ENCODE measurements at places on chromosomes 4 and X. TPM values are rescaled to one million over a fixed set of nuclear protein-coding genes. Genes with fewer than 3 reads are reported as not detected.

DNA sequence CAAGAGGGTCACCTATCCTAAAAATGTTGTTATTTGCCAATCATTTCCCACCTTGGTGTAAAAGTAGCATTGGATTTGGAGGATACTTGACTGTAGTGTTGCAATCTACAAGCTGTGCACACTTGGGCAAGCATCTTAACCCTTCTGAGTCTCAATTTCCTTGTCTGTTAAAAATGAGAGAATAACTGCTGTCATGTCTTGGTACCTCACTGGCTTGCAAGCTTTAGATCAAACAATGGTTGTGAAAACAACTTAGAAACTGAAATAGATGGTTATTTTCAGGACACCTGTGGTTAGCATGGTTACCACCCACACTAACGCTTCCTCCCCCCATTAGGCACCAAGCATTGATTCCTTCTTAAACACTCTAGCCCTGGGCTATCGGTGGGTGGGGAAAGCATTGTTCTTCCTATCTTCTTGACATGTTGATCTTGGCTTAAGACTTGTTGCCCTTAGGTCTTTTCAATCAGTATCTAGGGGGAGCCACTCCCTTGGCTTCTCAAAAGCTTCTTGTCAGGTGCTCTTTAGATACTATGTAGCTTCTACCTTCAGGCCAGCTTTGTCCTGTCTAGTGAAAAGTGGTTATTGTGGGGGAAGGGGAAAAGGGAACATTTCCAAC is 10.6 kb upstream of the AMOT start:
- H3K27ac ChIP-seq, result no peak overlapping the region
- no peak for DNase-seq
- no peaks in the 10 kb centered on the region for H3K36me3 ChIP-seq
- H3K4me3 ChIP-seq, result no peak overlapping the region

GRCh38 chr4:162163892-162164759 is at the start of gene FSTL5:
Gene FSTL5 (minus strand): TSS chr4:162164000. CDS start chr4:162111396, 52,604 bp downstream.
- H3K4me1 ChIP-seq, result no peaks in the 10 kb centered on the region
- H3K36me3 ChIP-seq, result no peaks in the 10 kb centered on the region
- no peak within 1 kb of the TSS for H3K27ac ChIP-seq
- DNase-seq, result peak; percentile 62
- peak within 1 kb of the TSS; percentile 44 for H3K4me3 ChIP-seq

DNA sequence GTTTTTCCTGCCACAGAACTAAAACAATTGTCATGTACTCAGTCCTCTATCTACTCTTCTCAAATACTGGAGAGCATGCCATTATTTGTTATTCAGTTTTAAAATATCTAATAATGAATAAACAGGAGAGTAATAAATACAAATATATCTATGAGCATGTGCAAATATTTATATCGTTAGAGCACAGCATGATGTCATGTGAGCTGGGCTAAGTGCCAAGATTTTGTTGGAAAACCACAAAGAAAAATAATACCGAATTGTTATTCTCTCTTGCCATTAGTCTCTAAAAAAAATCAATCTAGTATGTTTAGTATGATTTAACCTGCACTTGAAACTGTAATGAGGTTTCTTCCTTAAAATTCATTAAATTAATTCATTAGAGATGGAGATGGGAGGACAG is 97.3 kb downstream of the DDX60 start:
- no peaks in the 10 kb centered on the region for H3K36me3 ChIP-seq
- no peak overlapping the region for H3K27ac ChIP-seq
- DNase-seq, result no peak
- peaks cover 3% of the 10 kb centered on the region for H3K4me1 ChIP-seq

- H3K27me3 ChIP-seq, result peaks cover 13% of the 10 kb centered on the region
- no peak overlapping the region for H3K4me3 ChIP-seq
- H3K4me1 ChIP-seq, result no peaks in the 10 kb centered on the region
Observed at GRCh38 chrX:1466232-1466661, 13.5 kb upstream of the ASMTL start.

DNA sequence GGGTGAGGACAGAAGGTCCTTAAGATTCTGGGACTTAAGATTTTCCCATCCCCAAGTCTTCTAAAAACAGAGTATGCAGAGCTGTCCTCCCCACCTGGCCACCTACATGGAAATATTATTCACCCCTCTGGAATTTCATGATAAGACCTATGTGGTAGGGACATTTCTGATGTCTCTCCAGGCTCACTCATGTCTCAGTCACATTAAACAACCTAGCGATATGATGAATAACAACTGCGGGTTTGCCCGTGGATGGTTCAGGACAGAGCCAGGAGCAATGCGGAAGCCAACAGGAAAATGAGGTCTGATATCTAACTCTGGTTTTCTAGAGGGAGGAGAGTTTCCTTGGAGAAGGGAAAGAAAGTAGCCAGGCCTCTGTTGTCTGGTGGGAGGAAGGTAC is 47.4 kb downstream of the TEX13A start:
- H3K36me3 ChIP-seq, result no peaks in the 10 kb centered on the region
- H3K27ac ChIP-seq, result no peak overlapping the region
- no peak for DNase-seq
- H3K4me1 ChIP-seq, result no peaks in the 10 kb centered on the region
- no peak overlapping the region for H3K4me3 ChIP-seq
- H3K27me3 ChIP-seq, result no peaks in the 10 kb centered on the region

DNA sequence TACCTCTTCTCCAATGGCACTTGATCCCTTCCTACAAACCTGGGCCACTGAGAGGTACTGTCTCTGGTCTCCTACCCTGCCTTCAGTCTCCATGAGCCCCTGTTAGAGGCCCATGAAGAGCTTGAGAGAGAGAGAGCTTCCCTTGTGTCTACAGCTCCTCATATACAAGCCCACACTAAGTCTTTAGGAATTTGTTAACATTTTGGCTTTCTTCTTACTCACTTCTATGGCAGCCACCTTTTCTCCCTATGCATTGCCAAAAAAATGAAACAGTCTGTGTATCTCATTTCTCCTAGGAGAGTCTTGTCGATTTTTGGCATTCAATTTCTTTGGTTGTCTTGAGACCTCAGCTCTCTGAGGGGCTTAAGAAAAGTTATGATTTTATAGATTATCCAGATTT is 90.9 kb upstream of the LNX1 start:
- H3K27me3 ChIP-seq, result no peaks in the 10 kb centered on the region
- no peak overlapping the region for H3K4me3 ChIP-seq
- no peak for DNase-seq
- H3K4me1 ChIP-seq, result no peaks in the 10 kb centered on the region

- H3K27me3 ChIP-seq, result no peaks in the 10 kb centered on the region
- H3K27ac ChIP-seq, result peak overlapping the region; percentile 75
- peaks cover 24% of the 10 kb centered on the region for H3K4me1 ChIP-seq
- DNase-seq, result no peak
Observed at GRCh38 chr4:72313121-72313520, 255.9 kb downstream of the ADAMTS3 start.

DNA sequence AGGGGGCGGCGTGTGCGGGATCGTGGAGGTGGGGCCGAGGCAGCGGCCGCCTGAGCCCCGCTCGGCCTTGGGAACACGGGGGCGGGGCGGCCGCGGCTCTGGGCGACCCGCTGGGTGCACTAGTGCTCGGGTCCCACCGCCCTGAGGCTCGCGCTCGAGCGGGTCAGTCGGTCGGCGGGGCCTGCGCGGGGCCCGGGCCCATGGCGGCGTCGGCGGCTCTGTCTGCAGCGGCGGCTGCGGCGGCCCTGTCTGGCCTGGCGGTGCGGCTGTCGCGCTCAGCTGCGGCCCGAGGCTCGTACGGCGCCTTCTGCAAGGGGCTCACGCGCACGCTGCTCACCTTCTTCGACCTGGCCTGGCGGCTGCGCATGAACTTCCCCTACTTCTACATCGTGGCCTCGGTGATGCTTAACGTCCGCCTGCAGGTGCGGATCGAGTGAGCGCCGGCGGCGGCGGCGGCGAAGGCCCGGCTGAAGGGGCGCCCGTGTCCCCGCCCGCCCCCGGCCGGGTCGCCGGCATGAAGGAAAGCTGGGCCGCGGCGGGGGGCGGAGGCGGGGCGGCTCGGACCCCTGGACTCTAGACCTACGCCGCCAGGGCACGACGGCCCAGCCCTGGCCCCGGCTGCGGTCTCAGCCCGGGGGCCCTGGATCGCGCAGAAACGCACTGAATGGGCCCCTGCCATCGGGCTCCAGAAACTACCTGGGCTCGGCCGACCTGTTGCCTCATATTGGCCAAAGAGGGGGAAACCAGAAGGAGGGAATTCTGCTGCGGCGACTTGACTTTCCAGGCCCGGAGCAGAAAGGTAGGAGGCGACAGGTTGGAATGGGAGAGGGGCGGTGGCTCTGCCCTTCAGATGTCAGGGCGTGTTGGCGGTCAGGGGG is at the start of gene SMIM10L2A:
Gene SMIM10L2A, plus strand, starts transcription at position 13 of the 878 bp plus-strand sequence. Its CDS starts 188 bp downstream, at position 201.
- H3K36me3 ChIP-seq, result no peaks in the 10 kb centered on the region
- no peak for DNase-seq
- H3K4me3 ChIP-seq, result peak within 1 kb of the TSS; percentile 19
- peaks cover 6% of the 10 kb centered on the region for H3K4me1 ChIP-seq
- peak within 1 kb of the TSS; percentile 25 for H3K27ac ChIP-seq

Gene COMMD8
- 21.4 TPM for total RNA-seq

GRCh38 chrX:40513012-40513411 is 67.8 kb upstream of the ATP6AP2 start:
- H3K27me3 ChIP-seq, result no peaks in the 10 kb centered on the region
- H3K4me1 ChIP-seq, result no peaks in the 10 kb centered on the region
- DNase-seq, result no peak
- no peak overlapping the region for H3K27ac ChIP-seq
- no peak overlapping the region for H3K4me3 ChIP-seq
- H3K36me3 ChIP-seq, result no peaks in the 10 kb centered on the region

Gene PDGFRA
- 192 TPM for total RNA-seq

- H3K36me3 ChIP-seq, result no peaks in the 10 kb centered on the region
- no peak for DNase-seq
- no peak overlapping the region for H3K27ac ChIP-seq
- no peaks in the 10 kb centered on the region for H3K27me3 ChIP-seq
Observed at GRCh38 chr4:130689181-130689580, 1593.2 kb downstream of the C4orf33 start.

Gene SPARCL1
- 1,237 TPM for total RNA-seq

Gene PDLIM3
- 870 TPM for total RNA-seq

DNA sequence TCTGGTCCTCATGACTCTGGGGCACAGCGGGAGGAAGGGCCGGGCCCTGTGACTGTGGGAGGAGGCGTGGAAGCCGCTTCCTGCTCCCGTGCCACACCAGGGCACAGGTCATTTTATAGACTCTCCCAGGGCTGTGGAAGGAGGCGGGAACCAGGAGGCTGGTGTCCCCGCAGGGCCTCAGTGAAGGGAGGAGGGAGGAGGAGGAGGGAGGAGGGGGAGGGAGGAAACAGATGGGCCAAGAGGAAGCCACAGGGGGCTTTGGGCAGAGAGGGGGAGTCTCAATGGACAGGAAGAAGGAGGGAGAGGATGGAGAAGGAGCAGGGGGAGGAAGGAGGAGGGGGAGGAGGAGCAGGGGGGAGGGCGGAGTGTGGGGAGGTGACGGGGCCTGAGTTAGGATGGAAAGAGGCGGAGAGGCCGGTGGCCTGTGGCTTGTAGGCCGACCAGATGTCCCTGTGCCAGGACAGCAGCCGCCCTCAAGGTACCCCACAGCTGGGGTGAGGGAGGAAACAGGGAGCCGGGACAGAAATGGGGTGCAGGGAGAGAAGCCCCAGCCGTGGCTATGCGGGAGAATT is 6.2 kb upstream of the PLCXD1 start:
- H3K27ac ChIP-seq, result no peak overlapping the region
- peaks cover 17% of the 10 kb centered on the region for H3K4me1 ChIP-seq
- peak overlapping the region; percentile 50 for H3K4me3 ChIP-seq
- no peak for DNase-seq
- peaks cover 18% of the 10 kb centered on the region for H3K27me3 ChIP-seq
- H3K36me3 ChIP-seq, result no peaks in the 10 kb centered on the region

DNA sequence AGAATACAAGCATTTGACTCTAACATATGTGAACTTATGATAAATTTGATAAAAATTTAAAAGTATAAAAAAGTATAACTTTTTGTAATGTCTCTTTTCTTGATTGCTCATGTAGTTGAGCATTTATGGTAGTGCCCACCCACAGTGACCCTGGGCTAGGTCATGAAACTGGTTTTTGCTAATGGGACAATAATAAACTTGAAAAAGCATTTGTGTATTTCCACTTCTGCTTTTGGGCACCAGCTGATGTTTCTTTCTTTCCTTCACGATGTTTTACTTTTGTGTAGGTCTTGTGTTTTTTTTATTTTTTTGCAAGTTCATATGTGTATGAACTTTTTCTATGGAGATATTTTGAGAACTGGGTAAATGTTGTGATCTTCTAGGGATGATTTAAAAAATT is 313.1 kb downstream of the CBLL2 start:
- no peak for DNase-seq
- no peak overlapping the region for H3K4me3 ChIP-seq
- no peaks in the 10 kb centered on the region for H3K27me3 ChIP-seq
- no peaks in the 10 kb centered on the region for H3K4me1 ChIP-seq
- H3K36me3 ChIP-seq, result no peaks in the 10 kb centered on the region

- no peaks in the 10 kb centered on the region for H3K36me3 ChIP-seq
- H3K27ac ChIP-seq, result no peak overlapping the region
- no peak overlapping the region for H3K4me3 ChIP-seq
- no peaks in the 10 kb centered on the region for H3K4me1 ChIP-seq
- DNase-seq, result no peak
Observed at GRCh38 chrX:70592091-70592490, 147.5 kb downstream of the DLG3 start.

DNA sequence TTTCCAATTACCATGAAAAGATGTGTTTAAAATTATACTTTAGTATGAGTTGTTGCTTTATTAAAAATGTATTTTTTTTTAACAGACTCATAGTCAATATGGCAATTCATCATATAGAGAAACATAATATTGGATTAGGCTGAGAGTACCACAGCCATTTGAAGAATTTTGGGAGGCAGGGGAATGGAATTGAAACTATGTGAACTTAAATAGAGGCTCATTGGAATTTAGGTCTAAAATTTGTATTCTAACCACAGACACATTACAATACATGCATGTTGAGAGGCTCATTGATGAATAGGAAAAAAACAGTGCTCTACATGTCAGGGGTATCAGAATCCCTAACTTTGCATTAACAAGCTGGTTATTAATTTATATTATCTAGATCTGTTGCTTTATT is 269.6 kb downstream of the DKK2 start:
- no peak for DNase-seq
- no peak overlapping the region for H3K27ac ChIP-seq
- no peaks in the 10 kb centered on the region for H3K27me3 ChIP-seq
- H3K36me3 ChIP-seq, result no peaks in the 10 kb centered on the region

Gene AKAP4
- total RNA-seq, result not detected

DNA sequence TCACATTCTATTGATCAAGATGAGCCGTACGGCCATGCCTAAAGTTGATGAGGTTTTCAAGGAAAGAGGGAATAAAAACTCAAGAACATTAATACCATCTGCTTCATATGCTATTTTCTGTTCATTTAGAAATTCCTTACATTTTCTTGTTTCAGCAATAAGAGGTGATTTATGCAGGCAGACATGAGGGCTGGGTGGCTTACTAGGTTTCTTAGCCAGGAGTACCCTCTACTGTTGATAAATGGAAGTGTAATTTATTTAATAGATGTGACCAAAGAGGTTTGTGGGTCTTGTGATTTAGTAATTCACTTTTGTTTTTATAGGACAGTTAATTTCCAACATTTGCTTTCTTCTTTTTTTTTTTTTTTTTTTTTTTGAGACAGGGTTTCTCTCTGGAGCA is 6.4 kb upstream of the SMIM9 start:
- no peaks in the 10 kb centered on the region for H3K36me3 ChIP-seq
- no peak overlapping the region for H3K27ac ChIP-seq
- no peak for DNase-seq
- H3K27me3 ChIP-seq, result no peaks in the 10 kb centered on the region

GRCh38 chrX:53269536-53270107 is 11.8 kb downstream of the IQSEC2 start:
- H3K27ac ChIP-seq, result no peak overlapping the region
- no peaks in the 10 kb centered on the region for H3K27me3 ChIP-seq
- no peak for DNase-seq

Gene GAGE12J
- total RNA-seq, result not detected

Measured in sigmoid colon (tissue), 7 donors.